ENCODE measurements at places on chromosomes 6 and 20.
A peak's percentile ranks its signal among the peaks of the same experiment; 100 is the strongest.

GRCh38 chr20:17753516-17753915, 53.8 kb downstream of the BANF2 start:
- DNase-seq = no peak

- no peak for DNase-seq
Observed at GRCh38 chr6:145830612-145831011, 16.0 kb upstream of the FBXO30 start.

DNA sequence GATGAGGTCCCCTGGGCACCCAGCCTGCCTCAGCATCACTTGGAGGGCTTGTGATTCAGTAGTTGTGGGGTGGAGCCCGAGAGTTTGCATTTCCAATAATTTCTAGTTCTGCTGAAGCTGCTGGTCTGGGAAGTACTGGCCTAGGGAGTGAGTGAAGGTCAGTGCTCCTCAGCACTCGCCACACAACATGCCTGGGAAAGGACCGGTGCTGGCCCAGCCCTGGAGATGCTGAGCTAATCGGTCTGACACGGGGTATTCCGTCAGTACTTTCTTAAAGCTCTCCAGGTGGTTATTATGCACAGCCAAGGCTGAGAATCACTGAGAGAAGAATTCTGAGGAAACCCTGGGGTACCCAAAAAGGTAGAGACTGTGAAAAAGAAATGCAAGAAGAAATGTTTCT, 228.2 kb downstream of the TMEM242 start:
- no peak for DNase-seq

GRCh38 chr6:34149831-34150400, 4.0 kb upstream of the GRM4 start:
- DNase-seq = no peak

DNA sequence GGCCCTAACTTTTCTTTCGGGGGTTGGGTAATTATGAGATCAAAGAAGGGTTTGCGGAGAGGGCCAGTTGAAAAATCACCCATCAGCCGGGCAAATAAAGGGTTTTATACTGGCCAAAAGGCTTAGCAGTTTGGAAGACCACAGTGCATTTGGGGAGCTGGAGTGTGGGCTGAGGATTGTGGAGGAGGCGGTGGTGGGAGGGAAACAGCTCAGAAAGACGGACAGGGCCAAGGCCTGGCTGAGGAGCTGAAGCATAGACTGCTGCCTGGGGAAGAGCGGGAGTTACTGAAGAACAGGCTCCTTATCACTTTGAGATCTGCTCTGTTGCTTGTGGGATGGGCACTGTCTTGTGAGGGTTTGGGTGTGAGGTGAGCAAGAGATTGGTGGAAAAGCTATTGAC, 144.2 kb downstream of the CARMIL1 start:
- DNase-seq = no peak

DNA sequence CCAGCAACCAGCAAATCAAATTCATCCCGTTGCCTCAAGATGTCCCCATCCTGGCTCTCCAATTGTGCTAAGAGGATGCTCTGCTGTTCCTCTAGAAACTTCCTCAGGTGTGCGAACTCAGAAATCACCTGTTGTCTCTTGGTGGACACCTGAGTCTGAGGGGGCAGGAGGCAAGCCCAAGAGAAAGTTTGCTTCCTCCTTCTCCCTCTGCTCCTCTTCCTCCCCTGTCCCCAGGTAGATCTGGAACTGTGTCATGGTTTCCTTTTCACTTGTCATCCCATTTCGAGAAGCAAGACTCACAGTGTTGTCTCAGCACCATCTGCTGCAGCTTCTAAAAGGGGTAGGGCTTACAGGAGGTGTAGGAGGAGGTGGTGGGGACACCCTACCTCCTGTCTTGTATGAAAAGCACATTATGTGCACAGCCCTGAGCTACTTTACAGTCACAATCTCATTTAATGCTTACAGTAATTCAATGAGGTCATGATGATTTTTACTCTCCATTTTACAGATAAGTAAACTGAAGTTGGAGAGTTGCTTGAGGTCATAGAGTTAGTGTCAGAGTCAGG, 2.5 kb downstream of the TRIM10 start:
- DNase-seq = no peak

DNA sequence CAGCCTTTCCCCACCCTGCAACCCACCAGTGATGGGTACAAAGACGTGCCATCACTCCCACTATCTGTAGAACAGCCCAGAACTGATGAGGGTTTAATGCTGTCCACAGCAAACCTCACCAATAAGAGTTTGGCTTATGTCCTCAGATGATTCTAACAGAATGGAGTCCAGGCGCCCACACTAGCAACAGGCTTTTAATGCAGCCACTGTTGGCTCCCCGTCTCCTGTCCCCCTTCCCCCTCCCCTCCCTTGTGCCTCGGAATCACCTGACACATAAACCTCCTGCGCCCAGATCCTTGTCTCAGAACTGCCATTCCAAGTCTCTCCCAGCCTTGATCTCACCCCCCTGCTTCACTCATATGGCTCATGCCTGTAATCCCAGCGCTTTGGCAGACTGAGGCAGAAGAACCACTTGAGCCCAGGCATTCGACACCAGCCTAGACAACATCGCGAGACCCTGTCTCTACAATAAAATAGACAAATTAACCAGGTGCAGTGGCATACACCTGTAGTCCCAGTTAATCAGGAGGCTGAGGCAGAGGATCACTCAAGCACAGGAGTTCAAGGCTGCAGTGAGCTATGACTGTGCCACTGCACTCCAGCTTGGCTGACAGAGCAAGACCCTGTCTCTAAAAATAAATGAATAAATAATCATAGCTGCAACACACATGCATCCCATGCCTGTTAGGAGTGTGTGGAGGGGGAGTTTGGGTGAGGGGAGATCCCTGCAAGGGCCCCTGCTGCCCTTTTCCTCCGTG, 85.6 kb downstream of the SNX5 start:
- DNase-seq = no peak

GRCh38 chr6:130882370-130882769, 55.2 kb downstream of the SMLR1 start:
- no peak for DNase-seq

- no peak for DNase-seq
Observed at GRCh38 chr6:56671651-56672461, 29.2 kb upstream of the DST start.

GRCh38 chr6:11845664-11846577, 67.3 kb upstream of the ADTRP start:
- DNase-seq = no peak

GRCh38 chr6:151763303-151763702, 44.2 kb upstream of the ESR1 start:
- DNase-seq = no peak

DNA sequence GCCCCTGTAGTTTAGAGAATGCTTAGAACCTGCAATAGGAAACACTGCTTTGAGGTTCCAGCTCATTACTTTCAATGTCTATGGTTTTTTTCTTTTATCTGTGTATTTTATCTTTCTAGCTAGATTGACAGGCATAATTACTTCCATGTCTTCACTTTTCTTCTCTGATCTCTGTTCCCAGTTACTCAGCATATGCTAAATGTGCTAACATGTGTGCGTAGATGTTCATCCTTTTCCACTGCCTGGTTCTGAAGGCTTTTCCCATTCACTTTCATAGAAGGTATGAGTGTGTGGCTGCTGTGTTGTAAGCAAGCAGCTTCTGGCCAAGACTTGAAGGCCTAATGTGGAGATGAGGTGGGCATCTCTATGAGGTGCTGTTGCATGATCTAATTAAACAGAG, 38.9 kb downstream of the FAXC start:
- no peak for DNase-seq

DNA sequence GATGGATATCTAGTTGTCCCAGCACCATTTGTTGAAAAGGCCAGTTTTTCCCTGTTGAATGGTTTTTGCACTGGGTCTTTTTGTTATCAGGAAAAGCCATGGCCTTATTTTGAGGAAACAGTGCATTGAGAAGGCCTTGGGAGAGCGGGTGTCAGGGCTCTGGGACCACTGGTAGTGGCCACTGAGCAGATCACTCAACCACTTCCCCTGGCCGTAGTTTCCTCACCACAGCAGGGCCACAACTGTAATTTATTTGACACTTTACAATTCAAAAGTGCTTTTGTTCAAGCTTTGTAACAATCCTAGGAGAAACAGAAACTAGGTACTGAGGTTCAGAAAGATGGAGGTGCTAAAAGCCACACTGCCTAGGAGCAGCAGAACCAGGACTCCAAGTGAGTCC, 281.8 kb downstream of the GMDS start:
- DNase-seq = no peak

- no peak for DNase-seq
Observed at GRCh38 chr6:139699911-139700310, 325.5 kb upstream of the CITED2 start.

GRCh38 chr6:35042031-35042815, 98.9 kb downstream of the TCP11 start:
- no peak for DNase-seq

DNA sequence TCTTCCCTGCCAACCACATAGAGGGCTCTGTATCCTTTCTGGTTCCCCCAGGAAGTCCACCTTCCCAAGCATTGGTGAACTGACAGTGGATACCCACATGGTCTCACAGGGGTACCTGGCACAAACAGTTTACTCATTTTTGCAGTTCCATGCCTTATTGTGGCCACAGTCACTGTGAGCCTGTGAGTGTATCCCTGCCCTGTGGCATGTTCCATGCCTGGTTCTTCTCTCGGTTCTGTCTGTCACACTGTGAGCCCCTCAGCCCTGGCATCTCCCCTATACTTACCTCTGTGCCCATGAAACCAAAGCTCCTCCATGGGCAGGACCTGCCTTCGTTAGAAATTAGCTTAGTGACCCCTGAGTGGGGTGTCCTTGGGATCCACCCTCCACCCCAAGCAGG, 107.8 kb downstream of the TOX2 start:
- DNase-seq = no peak

- DNase-seq = no peak
Observed at GRCh38 chr6:28996844-28997510, 8.1 kb downstream of the ZNF311 start.

- DNase-seq = no peak
Observed at GRCh38 chr6:53264915-53265607, 83.7 kb downstream of the ELOVL5 start.

- no peak for DNase-seq
Observed at GRCh38 chr6:144127097-144127496, 23.2 kb upstream of the STX11 start.

GRCh38 chr6:53066077-53066417, 843 bp downstream of the FBXO9 start:
- DNase-seq = peak; percentile 78

DNA sequence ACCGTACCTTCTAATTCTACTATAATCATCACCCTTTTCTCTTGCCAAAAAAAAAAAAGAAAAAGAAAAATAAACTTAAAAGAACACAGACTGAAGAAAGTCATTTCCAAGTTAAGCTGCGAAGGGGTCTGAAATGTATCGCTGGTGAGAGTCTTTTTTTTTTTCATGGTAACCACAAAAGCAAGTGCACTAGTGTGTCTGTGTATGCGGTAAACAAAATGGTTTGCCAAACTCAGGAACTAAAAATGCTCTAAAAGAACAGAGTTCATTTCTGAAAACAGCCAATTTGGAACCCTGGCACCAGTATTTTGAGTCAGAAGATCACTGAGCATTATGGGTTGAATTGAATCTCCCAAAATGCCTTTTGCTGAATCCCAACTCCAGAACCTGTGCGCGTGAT, 46.6 kb downstream of the CDH4 start:
- no peak for DNase-seq

GRCh38 chr6:140979642-140980091, 1153.1 kb upstream of the GJE1 start:
- no peak for DNase-seq

DNA sequence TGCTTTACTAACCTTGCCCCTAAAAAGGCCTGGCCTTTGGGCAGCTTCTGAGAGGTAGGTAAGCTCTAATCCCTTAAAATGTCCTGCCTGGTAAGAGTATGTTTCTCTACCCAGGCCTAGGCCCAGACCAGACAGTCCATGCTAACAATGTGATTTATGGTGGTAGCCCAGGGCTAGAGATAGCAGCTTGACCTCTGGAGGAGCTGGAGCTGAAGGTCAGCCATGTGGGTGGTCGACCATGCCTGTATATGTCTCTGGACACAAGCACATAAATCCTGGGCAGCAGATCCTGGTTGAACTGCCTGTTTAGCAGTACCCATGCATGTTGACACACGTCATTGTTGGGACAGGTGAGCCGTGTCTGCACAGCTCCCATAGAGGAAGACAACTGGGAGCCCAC, 62.1 kb upstream of the PHACTR1 start:
- no peak for DNase-seq

DNA sequence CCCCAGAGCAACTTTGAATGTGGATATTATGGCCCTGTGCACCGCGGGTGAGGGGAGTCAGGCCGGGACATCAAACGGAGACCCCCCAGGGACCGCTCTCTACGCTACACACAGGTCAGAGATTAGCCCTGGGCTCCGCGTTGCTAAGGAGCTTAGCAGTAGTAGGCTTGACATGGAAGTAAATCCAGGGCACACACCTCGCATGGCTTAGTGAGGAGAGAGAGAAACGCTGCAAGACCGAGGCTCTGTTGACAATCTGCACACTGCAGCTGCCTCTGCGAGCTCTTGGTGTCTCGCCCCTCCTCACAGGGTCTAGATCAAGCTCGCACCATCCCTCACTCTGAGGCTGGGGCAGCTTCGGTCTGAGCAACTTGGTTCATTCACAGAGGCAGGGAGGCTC, 116.1 kb upstream of the CDH4 start:
- DNase-seq = no peak

DNA sequence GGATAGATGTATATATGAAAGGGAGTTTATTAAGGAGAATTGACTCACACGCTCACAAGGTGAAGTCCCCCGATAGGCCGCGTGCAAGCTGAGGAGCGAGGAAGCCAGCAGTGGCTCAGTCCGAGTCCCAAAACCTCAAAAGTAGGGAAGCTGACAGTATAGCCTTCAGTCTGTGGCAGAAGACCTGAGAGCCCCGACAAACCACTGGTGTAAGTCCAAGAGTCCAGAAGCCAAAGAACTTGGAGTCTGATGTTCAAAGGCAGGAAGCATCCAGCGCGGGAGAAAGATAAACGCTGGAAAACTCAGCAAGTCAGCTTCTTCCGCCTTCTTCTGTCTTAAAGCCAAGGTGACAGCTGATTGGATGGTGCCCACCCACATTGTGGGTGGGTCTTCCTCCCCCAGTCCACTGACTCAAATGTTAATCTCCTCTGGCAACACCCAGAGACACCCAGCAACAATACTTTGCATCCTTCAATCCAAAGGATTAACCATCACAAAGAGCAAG, 102.6 kb upstream of the GJE1 start:
- DNase-seq = no peak

DNA sequence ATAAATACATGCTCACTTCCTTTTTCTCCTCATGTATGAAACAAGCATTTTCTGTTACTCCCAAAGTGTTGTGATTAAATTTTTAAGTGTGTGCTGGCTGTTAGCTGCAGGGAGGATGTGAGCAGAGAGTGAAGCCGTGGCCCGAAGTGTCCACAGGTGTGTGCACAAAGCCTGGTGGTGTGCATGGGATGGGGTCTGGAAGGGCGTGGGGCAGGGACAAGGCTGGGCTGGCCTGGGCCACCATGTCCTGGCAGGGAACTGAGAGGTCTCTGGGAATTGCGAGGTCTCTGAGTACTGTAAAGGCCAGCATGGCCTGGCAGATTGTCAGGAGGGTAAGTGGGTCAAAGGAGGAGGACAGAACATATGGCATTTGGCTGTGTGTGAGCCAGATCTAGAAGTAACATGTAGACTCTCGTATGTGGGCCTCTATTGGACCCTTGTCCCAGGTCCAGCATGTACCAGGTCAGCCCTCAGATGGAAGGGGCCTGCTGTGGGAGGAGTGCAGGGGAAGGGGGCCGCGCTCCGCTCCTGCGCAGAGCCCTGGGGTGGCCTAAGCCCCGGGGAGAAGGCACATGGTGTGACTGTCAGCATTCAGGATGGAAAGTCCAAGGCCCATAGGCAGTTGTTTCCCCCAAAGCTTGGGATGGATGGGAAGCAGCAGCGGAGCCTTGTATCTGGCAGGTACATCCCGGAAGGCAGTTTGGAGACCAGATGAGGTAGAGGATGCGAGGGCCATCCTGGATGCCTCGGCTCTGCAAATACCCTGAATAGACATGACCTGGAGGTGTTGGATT, 45.1 kb upstream of the PHACTR3 start:
- no peak for DNase-seq

All from hematopoietic multipotent progenitor cell treated with erythropoietin and hydrocortisone succinate and interleukin-3 and kit ligand, for 17 days (in vitro differentiated cells).